Activated CD4-positive, alpha-beta T cell treated with anti-CD3 and anti-CD28 coated beads for 36 hours (primary cell): ENCODE measurements at places on chromosomes 3 and 15. TPM values are rescaled to one million over a fixed set of nuclear protein-coding genes. Genes with fewer than 3 reads are reported as not detected.

DNA sequence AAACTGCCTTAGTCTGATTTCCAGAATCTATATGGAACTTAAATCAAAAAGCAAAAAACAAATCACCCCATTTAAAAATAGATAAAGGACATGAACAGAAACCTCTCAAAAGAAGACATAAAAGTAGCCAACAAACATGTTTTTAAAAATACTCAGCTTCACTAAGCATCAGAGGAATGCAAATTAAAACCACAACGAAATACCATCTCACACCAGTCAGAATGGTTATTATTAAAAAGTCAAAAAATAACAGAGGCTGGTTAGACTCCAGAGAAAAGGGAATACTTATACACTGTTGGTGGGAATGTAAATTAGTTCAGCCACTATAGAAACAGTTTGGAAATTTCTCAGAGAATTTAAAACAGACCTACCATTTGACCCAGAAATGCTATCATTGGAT lies 367.9 kb downstream of the ZIC4 start:
- no peak for DNase-seq

Gene LSAMP
- not detected for total RNA-seq

GRCh38 chr3:72595376-72595775 lies 252.9 kb downstream of the SHQ1 start:
- DNase-seq: no peak

GRCh38 chr3:127637546-127637945 lies 8.6 kb downstream of the PODXL2 start:
- peak; percentile 51 for DNase-seq

DNA sequence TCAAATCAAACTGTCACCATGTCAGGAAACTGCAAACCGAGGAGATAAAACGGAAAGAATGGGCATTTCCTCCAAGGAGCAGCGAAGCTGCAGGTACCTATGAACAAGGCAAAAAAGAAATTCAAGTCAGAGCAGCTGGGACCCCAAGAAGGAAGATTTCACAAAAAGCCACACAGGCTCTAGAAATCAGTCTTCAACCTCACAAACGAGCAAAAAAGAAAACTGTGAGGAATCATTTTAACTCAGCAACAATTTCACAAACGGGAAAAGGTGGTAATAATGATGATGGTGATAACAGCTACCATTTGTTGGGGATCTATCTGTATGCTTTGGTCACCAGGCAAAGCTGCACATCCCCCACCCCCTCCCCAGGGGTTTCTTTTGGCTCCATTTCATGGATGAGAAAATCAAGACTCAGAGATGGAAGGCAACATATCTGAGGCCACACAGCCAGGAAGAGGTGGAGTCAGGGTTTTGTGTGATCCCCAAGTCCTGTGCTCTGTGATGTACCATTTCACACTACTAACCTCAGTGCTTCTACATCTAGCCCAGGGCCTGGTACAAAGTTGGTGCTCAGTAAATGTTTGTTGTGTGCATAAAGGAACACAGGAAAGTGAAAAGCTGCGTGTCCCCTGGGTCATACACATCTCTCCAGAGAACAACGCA lies 109.9 kb downstream of the IQSEC1 start:
- DNase-seq: peak; percentile 61

DNA sequence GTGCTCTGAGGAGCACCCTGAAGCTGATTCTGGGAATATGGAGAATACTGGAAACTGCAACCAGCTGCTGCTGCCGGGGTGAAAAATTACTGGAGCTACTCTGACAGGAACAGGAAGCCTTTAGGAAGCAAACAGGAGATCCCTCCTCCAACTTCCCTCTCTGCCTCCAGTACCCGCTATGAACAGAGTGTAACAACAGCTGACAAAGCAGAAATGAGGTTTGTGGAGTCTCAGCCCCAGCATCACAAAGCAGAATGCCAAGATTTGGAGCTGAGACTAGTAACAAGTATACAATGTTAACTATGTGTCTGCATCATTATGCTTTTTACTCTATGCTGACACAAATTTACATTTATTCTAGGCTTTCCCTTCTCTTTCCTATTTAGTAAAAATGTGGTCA lies 22.7 kb upstream of the PIAS1 start:
- no peak for DNase-seq
